ENCODE measurements at places on chromosomes 1 and 21.
A peak's percentile ranks its signal among the peaks of the same experiment; 100 is the strongest.

- no peaks in the 10 kb centered on the region for H3K27me3 ChIP-seq
- no peaks in the 10 kb centered on the region for H3K4me1 ChIP-seq
- H3K4me3 ChIP-seq: no peak overlapping the region
- no peak for DNase-seq
- no peaks in the 10 kb centered on the region for H3K36me3 ChIP-seq
Observed at GRCh38 chr1:117146575-117147340, 25.2 kb upstream of the TRIM45 start.

DNA sequence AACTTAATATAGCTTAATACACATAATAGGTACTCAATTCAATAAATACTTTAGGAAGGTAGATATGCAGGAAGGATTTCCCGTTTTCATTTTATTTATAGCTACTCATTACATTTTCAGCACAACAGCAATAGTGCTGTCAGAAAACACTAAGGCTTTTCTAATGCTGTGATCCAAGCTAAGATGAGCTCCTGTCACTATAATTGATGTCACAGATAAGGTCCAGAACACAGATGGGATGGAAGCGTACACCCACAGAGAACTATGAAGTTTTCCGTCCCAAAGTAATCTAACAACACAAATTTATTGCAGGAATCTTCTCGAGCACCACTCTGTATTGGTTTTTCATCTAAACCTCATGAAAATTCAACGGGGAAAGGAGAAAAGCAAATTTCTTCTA lies 13.6 kb downstream of the AUNIP start:
- no peaks in the 10 kb centered on the region for H3K4me1 ChIP-seq
- no peak overlapping the region for H3K27ac ChIP-seq
- no peak for DNase-seq

DNA sequence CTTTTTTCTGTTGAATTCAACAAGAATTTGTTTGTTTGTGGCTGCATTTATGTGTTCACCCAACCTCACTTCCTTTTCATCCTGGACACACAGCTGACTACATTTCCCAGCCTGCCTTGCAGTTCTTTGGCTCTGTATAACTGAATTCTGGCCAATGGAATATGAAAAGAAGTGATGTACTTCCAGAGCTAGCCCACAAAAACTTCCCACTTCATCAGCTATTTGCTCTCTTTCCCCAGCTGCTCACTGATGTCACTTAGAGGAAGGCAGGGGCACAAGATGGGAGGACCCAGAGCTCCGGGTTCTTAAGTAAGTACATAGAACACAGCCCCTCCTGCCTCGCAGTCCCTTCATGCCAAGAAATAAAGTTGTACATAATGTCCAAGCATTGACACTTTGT lies 235.0 kb upstream of the FGGY start:
- H3K4me3 ChIP-seq: no peak overlapping the region
- H3K36me3 ChIP-seq: no peaks in the 10 kb centered on the region
- no peak for DNase-seq
- H3K4me1 ChIP-seq: peaks cover 7% of the 10 kb centered on the region

DNA sequence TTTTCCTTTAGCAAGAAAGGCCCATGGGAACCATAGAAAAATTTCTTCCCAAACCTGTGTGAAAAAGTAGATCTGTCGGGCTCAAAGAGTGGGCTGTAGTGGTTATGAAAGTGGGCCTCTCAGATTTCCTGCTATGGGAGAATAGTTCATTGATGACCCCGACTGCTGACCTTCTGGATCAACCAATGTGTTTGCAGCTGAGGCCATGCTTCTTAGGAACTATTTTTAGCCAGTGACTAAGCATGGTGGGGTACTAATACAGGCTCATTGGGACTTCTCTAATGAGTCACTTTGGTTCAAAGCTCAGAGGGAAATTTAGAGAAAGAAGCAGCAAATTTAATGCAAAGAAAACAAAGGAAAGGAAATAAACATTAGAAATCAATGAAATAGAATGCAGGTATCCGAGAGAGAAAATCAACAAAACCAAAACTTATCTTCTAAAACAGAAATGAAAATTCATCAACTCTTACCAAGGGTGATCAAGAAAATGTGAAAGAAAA lies 12.6 kb upstream of the PSMA5 start:
- H3K4me3 ChIP-seq: no peak overlapping the region
- DNase-seq: no peak
- H3K27ac ChIP-seq: no peak overlapping the region
- H3K36me3 ChIP-seq: no peaks in the 10 kb centered on the region
- H3K4me1 ChIP-seq: no peaks in the 10 kb centered on the region

GRCh38 chr1:206952171-206952570 lies 5.9 kb upstream of the PIGR start:
- no peak for DNase-seq
- no peak overlapping the region for H3K4me3 ChIP-seq

DNA sequence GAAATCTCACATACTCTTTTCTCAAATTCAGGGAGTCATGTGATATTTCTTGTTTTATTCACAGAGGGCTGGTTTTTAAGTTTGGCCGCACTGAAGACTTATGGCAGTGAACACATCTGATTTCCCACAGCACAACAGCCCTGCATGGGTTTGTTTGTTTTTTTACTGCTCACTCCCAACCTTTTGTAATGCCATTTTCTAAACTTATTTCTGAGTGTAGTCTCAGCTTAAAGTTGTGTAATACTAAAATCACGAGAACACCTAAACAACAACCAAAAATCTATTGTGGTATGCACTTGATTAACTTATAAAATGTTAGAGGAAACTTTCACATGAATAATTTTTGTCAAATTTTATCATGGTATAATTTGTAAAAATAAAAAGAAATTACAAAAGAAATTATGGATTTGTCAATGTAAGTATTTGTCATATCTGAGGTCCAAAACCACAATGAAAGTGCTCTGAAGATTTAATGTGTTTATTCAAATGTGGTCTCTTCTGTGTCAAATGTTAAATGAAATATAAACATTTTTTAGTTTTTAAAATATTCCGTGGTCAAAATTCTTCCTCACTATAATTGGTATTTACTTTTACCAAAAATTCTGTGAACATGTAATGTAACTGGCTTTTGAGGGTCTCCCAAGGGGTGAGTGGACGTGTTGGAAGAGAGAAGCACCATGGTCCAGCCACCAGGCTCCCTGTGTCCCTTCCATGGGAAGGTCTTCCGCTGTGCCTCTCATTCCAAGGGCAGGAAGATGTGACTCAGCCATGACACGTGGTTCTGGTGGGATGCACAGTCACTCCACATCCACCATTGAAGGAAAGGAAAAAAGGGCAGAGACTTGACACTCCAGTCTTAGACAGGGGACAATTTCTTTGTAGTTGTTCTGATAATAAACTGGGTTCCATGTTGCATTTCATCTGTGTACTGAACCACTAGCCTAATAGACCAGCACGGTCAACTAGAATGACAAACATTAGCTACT lies 22.8 kb downstream of the TMEM50A start:
- no peak overlapping the region for H3K4me3 ChIP-seq
- H3K27me3 ChIP-seq: no peaks in the 10 kb centered on the region
- no peak for DNase-seq
- H3K4me1 ChIP-seq: no peaks in the 10 kb centered on the region

DNA sequence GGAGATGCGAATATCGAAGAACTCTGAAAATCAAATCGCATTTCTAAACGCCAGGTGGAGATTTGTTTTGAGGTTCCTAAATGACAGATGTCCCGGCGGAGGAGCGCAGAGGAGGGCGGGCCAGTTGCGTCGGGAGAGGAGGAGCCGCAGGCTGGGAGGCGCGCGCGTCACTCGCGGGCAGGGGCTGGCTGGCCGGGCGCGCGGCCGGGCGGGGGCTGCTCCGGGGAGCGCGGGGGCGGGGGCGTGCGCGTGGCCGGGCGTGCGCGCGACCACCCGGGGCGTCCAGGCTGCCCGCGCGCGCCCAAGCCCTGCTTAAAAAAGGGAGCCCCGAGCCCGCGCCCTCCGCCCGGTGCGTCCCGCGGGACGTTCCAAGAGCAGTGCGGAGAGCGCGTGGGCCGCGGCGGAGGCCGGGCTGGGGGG lies 47.3 kb downstream of the H3-3A start:
- H3K27ac ChIP-seq: no peak overlapping the region
- no peaks in the 10 kb centered on the region for H3K36me3 ChIP-seq
- no peak for DNase-seq
- H3K4me3 ChIP-seq: peak overlapping the region; percentile 40

GRCh38 chr1:167676205-167676915 lies 45.4 kb upstream of the MPZL1 start:
- H3K4me3 ChIP-seq: no peak overlapping the region
- no peak for DNase-seq
- H3K27ac ChIP-seq: no peak overlapping the region
- no peaks in the 10 kb centered on the region for H3K4me1 ChIP-seq
- no peaks in the 10 kb centered on the region for H3K27me3 ChIP-seq

DNA sequence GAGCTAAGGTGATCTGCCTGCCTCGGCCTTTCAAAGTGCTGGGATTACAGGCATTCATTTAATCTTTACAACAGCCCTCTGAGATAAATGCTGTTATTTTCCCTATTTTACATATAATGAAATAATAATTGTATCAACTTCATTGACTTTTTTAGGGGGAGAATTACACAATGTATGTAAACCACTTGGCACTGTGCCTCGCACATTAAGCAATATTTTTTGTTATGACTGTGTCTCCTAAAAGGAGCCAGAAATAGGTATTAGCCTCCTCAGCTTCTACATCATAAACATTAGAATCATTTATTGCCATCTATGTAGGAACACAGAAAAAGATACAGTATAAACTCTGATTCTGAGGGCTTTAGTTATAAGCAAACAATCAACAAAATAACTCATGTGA lies 1.1 kb upstream of the DNAJC28 start:
- H3K4me3 ChIP-seq: no peak overlapping the region
- no peaks in the 10 kb centered on the region for H3K36me3 ChIP-seq
- H3K27me3 ChIP-seq: no peaks in the 10 kb centered on the region

DNA sequence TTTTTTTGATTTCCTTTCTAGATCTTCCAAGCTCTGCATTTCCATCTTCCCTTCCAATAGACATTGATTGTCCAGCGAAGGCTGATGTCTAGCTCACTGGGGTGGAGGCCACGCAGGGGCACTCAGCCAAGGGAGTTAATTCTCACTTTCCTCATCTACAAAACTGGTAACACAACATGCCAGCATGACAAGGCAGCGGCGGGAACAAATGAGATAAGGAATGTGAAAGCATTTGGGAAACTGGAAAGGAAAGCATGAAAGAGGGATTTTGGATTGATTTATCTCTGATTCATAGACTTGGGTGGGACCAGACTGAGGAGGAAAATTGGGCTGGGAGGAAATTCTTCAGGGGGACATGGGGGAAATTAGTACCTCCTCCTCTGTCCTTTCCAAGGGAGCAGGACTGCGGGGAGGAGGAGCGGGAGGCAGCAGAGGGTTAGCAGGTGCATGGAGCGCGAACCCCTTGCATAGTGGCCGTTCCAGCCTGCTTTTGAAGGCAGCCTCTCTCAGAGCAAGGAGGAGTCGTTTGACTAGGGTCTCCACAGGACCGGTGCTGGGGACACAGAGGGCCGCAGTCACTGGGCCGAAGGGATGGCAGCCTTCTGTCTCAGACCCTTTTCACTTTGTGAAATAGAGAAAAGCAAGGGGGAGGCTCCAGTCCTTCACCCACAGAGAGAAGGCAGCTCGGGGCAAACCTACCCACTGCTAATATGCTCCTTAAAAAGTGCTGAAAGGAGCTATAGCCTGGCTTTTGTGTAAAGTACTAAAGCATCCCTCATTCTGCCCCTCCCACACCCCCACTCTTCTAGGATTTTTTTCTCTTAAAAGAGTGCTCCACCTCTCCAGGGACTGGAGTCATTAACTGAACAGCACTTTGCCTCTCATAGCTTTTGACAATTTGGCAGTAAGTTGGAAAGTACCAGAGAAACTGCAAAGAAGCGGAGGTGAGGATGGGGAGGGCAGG lies 89.2 kb downstream of the PLXNA2 start:
- H3K4me3 ChIP-seq: no peak overlapping the region
- no peaks in the 10 kb centered on the region for H3K36me3 ChIP-seq
- DNase-seq: no peak
- H3K4me1 ChIP-seq: peaks cover 6% of the 10 kb centered on the region
- H3K27me3 ChIP-seq: no peaks in the 10 kb centered on the region

- DNase-seq: no peak
- no peaks in the 10 kb centered on the region for H3K4me1 ChIP-seq
- no peak overlapping the region for H3K4me3 ChIP-seq
- H3K36me3 ChIP-seq: no peaks in the 10 kb centered on the region
- H3K27me3 ChIP-seq: no peaks in the 10 kb centered on the region
- H3K27ac ChIP-seq: no peak overlapping the region
Observed at GRCh38 chr1:210646258-210646616, 317.5 kb downstream of the HHAT start.

- H3K4me1 ChIP-seq: peaks cover 2% of the 10 kb centered on the region
- H3K4me3 ChIP-seq: no peak overlapping the region
- no peak for DNase-seq
- no peaks in the 10 kb centered on the region for H3K27me3 ChIP-seq
Observed at GRCh38 chr1:11151826-11152612, 37.1 kb upstream of the ANGPTL7 start.

DNA sequence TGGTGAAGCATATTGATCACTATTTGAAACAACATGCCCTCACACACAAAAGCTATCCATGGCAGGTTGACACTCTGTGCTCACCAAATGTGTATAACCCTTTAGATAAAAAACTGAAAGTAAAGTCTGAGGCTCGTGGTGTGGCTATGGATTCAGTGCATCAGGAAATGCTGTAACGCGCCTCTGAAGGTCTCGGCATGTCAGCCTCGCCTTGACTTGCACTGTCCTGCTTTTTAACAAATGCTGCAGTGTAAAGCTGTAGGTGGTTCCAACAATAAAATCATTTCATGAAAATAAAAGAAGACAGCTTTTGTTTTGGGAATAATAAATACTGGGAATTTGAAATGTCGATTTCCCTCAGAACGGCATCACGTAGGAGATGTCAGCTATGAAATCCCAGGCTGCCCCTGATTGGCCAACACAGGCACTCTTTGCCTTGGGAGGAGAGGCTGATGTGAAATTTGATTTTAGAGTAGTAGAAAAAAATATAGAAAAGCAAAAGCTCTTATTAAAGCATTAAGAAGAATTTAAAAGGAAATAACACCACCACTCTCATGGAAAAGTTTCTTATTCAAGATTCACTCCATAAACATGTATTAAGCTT lies 168.2 kb downstream of the DSCAM start:
- no peaks in the 10 kb centered on the region for H3K4me1 ChIP-seq
- no peak overlapping the region for H3K27ac ChIP-seq
- no peaks in the 10 kb centered on the region for H3K36me3 ChIP-seq

DNA sequence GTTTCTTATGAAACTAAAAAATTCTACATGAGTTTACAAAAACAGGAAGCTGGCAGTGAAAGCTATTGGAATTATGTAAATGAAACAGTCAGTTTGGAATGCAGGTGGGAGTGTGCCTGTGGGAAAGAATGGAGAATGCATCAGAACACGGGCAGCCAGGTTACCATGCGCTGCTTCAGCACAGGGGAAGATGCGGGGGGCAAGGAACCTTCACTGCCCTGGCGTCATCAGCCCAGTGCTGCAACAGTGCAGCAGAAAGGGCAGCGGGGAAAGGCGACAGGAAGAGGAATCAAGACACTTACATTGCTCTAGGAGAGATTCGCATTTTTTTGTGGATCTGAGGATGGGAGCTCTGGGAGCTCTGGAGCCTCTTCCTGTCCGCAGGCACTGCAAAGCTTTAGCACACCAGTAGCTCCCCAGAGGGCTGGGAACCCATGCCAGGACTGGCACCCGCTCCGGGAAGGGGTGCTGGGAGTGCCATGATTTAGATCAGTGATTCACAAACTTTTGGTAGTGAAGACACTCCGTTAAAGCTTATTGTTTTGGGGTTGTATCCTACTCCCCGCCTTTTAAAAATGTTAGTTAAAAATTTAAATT lies 64.1 kb upstream of the WDR26 start:
- no peaks in the 10 kb centered on the region for H3K27me3 ChIP-seq
- peak overlapping the region; percentile 1 for H3K27ac ChIP-seq
- H3K36me3 ChIP-seq: no peaks in the 10 kb centered on the region
- H3K4me3 ChIP-seq: no peak overlapping the region

- peaks cover 5% of the 10 kb centered on the region for H3K4me1 ChIP-seq
- no peaks in the 10 kb centered on the region for H3K36me3 ChIP-seq
- DNase-seq: no peak
- H3K27ac ChIP-seq: no peak overlapping the region
- no peak overlapping the region for H3K4me3 ChIP-seq
Observed at GRCh38 chr1:230863449-230863848, 4.9 kb downstream of the C1orf198 start.

All from iPS DF 6.9 (cell line).